Hair follicular keratinocyte (primary cell): ENCODE measurements at places on chromosomes 16 and 17. TPM values are rescaled to one million over a fixed set of nuclear protein-coding genes. Genes with fewer than 3 reads are reported as not detected.

DPEP3 gene
- total RNA-seq = 0.27 TPM in 1 of 2 replicates, not detected in the other

HOXB4 gene
- not detected in 2 replicates for total RNA-seq

SRL gene
- not detected in 2 replicates for total RNA-seq

LITAFD gene
- total RNA-seq = not detected in 2 replicates

MMP2 gene
- 9.9 and 15.9 TPM in 2 replicates for total RNA-seq

ACBD4 gene
- 2.0 and 5.6 TPM in 2 replicates for total RNA-seq

PMM2 gene
- total RNA-seq = 38.1 and 45.6 TPM in 2 replicates

KRTAP9-4 gene
- total RNA-seq = not detected in 2 replicates

UNC119 gene
- total RNA-seq = 28.3 and 35.6 TPM in 2 replicates

DNAH3 gene
- not detected in 2 replicates for total RNA-seq

C16orf96 gene
- not detected in 2 replicates for total RNA-seq

TBC1D3G gene
- total RNA-seq = not detected in 2 replicates

NECAB2 gene
- total RNA-seq = not detected in 2 replicates

ORC6 gene
- 8.4 and 28.1 TPM in 2 replicates for total RNA-seq

RAD51D gene
- 5.9 and 15.5 TPM in 2 replicates for total RNA-seq

SDK2 gene
- 8.5 and 24.7 TPM in 2 replicates for total RNA-seq

SBK1 gene
- total RNA-seq = 0.08 TPM in 1 of 2 replicates, not detected in the other

MYLK3 gene
- 0.16 TPM in 1 of 2 replicates, not detected in the other for total RNA-seq

ZNF469 gene
- 0.04 TPM in 1 of 2 replicates, not detected in the other for total RNA-seq

HID1 gene
- 0.08 and 0.16 TPM in 2 replicates for total RNA-seq

PLSCR3 gene
- 68.4 and 99.4 TPM in 2 replicates for total RNA-seq

SHISA9 gene
- total RNA-seq = under 0.01 and 0.30 TPM in 2 replicates

P2RX5 gene
- total RNA-seq = 1.0 and 1.7 TPM in 2 replicates

TBC1D3D gene
- total RNA-seq = not detected in 2 replicates

HOXB7 gene
- total RNA-seq = 0.16 TPM in 1 of 2 replicates, not detected in the other

ZNF423 gene
- 0.08 TPM in 2 replicates for total RNA-seq

ITPRIPL2 gene
- total RNA-seq = 13.8 and 19.5 TPM in 2 replicates

RNU2-1 gene
- not detected in 2 replicates for total RNA-seq

TEX14 gene
- total RNA-seq = not detected in 2 replicates

FGF11 gene
- 7.5 and 17.3 TPM in 2 replicates for total RNA-seq

IGF2BP1 gene
- total RNA-seq = not detected in 2 replicates

CLEC3A gene
- total RNA-seq = not detected in 2 replicates

SLC13A2 gene
- total RNA-seq = not detected in 2 replicates

PCGF2 gene
- total RNA-seq = 2.4 and 7.4 TPM in 2 replicates

BAIAP3 gene
- under 0.01 and 0.08 TPM in 2 replicates for total RNA-seq

EVI2A gene
- total RNA-seq = 0.23 and 0.39 TPM in 2 replicates

ZNF768 gene
- 34.9 and 44.1 TPM in 2 replicates for total RNA-seq

HBA1 gene
- total RNA-seq = not detected in 2 replicates

DPEP1 gene
- not detected in 2 replicates for total RNA-seq

FAAP100 gene
- 30.0 and 30.6 TPM in 2 replicates for total RNA-seq

CX3CL1 gene
- 4.2 and 8.4 TPM in 2 replicates for total RNA-seq

CHD9NB gene
- 0.11 and 0.47 TPM in 2 replicates for total RNA-seq

TNFRSF13B gene
- total RNA-seq = not detected in 2 replicates

TPPP3 gene
- total RNA-seq = not detected in 2 replicates

GSG1L gene
- total RNA-seq = not detected in 2 replicates

SLX1A gene
- 45.4 and 53.1 TPM in 2 replicates for total RNA-seq

LLGL2 gene
- total RNA-seq = 14.5 and 14.7 TPM in 2 replicates

TMEM238L gene
- not detected in 2 replicates for total RNA-seq

RUNDC3A gene
- total RNA-seq = 2.2 and 4.1 TPM in 2 replicates
